IPS-NIHi11 (cell line): ENCODE measurements at places on chromosomes 4 and X.

- DNase-seq = no peak
These were observed 12.9 kb upstream of the PAK3 start for GRCh38 chrX:111083081-111083480.

GRCh38 chr4:127210893-127211649 is 421.7 kb upstream of the INTU start:
- no peak for DNase-seq

GRCh38 chr4:123535037-123535748 is 138.6 kb downstream of the SPRY1 start:
- DNase-seq = no peak

DNA sequence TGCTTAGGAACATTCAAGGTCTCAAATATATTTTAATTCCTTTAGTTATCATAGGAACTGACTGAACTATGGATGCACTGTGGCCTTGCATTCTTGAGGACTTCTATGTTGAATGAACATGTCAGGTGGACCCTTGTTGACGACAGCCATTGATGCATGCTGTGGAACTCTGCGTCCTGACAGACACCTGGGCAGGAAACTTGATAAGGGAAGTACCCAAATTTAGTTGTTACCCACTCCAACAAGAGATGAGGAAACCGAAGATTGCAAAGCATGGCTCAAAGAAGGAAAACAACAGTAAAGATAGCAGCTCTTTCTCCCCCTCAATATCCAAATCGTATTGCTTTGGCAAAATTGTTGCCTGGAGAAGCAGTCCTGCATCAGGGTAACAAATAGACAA is 540.0 kb upstream of the NR3C2 start:
- no peak for DNase-seq

DNA sequence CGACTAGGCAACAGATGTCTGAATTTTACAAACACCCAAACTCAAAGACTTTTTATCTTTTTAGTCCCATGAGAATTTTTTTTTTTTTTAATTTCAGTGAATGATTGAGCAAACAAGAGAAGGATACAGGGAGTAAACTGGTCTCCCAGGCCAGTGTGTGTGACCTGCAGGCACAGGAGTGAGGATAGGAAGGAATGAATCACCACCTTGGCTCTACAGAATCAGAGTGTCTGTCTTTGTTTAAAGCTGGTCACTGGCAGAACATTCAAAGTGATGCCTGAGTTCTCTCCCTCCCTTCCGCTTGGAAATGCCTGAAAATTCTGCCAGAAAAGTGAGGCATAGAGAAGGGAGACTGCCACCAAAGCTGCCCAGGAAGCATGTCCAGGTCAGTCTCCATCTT is 69.5 kb downstream of the PARM1 start:
- DNase-seq = no peak

GRCh38 chrX:145394344-145394743 is 147.0 kb downstream of the SPANXN1 start:
- no peak for DNase-seq
